Ureter (tissue), 1 donor: ENCODE measurements at places on chromosomes 7 and 10. TPM values are rescaled to one million over a fixed set of nuclear protein-coding genes. Genes with fewer than 3 reads are reported as not detected.

The PDZD7 gene
- total RNA-seq = 0.18 TPM

GRCh38 chr7:82507365-82507975 lies 63.9 kb upstream of the CACNA2D1 start:
- no peak for DNase-seq

DNA sequence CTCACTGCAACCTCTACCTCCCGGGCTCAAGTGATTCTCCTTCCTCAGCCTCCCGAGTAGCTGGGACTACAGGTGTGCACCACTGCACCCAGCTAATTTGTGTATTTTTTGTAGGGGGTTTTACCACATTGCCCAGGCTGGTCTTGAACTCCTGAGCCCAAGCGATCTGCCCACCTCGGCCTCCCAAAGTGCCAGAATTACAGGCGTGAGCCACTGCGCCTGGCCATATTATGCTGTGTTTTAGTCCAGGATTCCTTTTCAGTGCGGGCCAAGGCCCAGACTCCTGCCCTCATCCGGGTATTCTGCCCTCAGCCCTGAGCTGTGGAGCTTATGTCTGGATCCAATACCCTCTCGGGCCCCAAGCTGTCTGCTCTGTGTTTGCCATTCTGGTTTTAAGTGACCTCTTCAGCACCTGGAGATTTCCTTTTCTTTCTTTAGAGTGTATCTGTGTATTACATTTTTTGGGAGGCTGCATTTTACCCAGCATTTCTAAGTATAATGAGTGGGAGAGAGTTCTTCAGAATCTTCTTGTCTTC lies 114.9 kb downstream of the BUB3 start:
- DNase-seq = no peak

- DNase-seq = no peak
These were observed 422.1 kb downstream of the RPS24 start for GRCh38 chr10:78455811-78456210.

The CALHM2 gene
- total RNA-seq = 25.1 TPM

- DNase-seq = peak; percentile 90
These were observed 7.3 kb downstream of the MAFK start for GRCh38 chr7:1537535-1538412.

DNA sequence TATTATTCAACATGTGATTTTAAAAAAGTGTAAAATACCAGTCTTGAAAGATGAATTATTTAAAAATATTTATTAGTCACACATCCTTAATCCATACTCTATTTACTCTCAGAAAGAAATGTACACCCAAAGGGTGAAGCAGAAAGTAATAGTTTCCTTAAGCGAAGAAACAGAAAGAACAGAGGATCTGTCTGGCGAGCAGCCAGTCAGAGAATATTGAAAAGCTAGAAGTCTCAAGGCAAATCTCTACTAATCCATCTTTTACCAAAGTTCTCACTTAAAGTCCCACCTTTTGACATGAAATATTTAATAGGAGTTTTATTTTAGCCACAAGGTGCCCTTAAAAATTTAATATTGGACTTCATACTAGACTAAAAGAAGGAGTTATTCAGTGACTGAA lies 46.7 kb downstream of the MKX start:
- DNase-seq = no peak

DNA sequence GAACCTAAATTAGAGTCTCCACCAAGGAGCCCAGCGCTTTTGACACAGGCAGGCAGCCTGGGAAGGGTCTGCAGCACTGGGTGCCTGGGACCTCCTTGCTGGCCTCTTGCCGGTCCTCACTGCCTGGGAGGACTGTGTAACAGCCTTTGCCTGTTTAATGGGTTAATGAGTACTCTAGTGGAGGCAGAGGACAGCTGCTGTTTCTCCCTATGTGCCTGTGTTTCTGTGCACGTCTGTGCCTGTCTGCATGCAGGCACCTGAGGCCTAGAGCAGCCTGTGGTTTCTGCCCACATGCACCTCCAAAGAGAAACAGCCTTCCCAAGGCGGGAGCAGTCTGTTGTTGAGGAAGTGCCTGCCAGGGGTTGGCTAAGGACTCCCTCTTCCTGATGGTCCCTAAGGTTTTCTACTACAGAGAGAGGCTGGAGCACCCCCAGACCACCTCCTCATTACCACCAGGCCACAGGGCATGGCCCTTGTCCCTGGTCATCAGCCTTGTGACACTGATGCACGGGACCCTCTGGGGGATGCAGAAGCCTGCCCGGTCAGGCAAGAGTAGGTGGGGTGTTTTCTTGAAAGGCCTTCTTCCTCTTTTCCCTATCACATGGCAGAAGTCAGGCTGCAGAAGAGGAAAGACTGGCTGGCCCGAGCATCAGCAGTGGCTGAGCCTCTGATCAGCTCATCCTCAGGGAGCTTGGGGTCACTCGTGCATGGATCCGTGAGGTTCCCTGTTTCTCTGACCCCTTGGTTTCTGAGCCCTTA lies 14.2 kb downstream of the SLC29A3 start:
- no peak for DNase-seq

- DNase-seq = no peak
These were observed 1.1 kb downstream of the PALS2 start for GRCh38 chr7:24574386-24574785.

GRCh38 chr7:102415685-102416225 lies 17.6 kb upstream of the ORAI2 start:
- no peak for DNase-seq

DNA sequence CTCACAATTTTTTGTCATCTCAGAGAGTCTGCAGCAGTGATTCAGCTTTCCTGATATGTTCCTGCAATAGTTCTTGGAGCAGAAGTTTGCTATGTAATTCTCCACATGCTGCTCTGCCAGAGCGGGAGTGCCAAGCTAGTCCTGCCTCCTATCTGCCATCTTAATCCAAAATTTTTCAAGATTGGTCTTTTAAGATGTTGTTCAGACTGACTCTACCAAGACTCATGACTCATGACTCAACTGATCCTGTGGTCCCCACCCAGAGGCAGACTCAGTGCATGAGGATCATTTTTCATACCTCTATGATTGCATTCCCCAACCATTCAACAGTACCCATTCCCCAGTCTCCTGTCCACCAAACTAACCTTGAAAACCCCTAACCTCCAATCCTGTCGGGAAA lies 470.8 kb downstream of the INHBA start:
- no peak for DNase-seq

DNA sequence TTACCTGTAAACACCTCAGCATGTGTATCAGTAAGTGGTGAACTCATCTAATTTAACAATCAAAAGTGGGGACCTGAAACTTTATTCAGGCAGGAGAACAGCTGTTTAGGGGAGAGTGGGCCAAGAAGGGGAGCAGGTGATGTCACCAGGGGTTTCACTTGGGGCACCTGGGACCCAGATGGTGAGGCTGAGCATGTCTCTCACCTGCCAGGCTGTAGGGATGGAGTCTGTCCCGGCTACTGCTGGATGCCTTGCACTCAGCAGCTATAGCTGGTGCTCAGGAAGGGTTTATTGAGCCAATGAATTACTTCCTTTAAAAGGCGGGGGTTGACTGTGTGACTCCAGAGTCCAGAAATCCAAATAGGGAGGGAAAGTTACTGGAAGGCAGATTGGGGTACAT lies 23.0 kb downstream of the CDH23 start:
- no peak for DNase-seq

GRCh38 chr10:97028126-97028831 lies 157.5 kb downstream of the SLIT1 start:
- DNase-seq = no peak

DNA sequence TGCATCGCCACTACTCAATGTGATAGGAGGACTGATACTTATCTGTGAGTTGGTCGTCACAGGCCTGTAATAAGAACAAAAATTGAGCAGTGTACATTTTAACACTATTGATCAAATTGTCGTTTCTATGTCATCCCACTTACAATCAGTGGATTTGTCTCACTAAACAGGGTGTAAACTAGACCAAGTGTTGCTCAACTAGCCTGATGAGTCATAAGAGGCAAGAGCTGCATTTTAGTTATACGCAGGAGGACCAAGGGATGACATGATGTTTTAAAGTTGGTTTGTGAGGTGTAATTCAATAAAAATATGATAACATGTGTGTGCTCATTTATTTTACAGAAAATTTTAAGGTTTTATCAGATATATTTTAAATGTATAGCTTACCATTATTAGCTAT lies 1239.2 kb downstream of the REEP3 start:
- DNase-seq = no peak

The APBB1IP gene
- total RNA-seq = 8.0 TPM

The WEE2 gene
- not detected for total RNA-seq

DNA sequence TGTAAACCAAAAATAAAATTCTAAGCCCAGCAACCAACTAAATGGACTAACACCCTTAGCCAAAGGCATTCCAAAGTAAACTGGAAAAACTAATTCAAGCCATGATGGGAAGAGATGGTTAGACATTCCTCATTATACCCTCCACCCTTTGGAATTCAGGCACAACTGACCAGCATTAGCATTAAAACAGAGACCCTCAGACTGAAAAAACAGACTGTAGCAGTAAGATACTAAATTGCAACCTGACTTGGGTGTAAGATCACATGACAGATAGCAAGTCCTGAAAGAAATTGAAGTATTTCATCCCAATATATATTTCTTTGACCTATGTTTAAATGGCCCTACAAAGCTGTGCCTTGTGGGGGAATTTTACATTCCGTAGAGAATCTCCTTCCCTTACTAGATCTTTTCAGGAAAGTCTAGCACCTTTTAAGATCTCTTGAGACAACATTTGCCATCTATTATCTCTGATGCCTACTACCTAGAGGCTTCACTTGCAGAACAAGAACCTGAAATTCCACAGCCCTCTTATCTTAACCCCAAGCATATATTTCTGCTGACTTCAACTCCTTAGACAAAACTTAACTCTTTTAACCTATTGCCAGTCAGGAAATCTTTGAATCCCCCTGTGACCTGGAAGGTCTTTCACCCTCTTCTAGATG lies 750.2 kb upstream of the IGFBP3 start:
- DNase-seq = no peak

DNA sequence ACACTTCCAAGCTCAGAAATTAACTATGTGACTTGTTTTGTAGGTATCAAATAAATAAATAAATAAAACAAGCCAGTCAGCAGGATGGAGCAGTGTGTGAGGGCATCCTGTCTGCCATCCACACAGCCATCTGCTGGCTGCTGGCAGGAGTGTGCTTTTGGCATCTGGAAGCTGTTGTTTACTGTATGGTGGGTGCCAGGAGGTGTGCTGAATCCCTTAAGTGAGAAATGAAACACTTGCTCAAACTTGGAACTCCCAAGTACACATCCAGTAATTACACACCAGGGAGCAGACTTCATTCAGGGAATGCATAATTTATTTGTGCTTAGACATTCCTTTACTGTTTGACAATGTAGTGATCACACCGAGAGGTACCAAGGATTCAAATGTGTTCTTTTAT lies 16.9 kb upstream of the TAX1BP1 start:
- no peak for DNase-seq

GRCh38 chr10:45378914-45379726 lies 5.1 kb downstream of the ALOX5 start:
- no peak for DNase-seq

DNA sequence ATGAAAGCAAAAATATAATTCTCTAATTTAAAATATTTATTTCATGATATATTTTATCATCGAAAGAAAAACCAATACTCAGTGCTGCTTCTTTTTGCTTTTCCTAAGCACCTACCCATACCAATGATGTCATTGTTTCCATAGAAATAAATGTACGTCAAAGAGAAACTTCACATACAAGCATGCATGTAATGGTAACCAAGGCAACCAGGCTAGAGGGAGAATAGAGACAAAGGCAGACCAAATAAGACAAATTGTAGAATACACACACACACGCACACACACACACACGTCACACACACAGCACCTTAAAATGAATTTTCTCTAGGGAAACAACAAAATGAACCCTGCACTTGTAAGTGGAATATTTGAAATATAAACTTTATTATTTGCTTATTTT lies 75.5 kb downstream of the MACC1 start:
- DNase-seq = no peak

The FIS1 gene
- 159 TPM for total RNA-seq

DNA sequence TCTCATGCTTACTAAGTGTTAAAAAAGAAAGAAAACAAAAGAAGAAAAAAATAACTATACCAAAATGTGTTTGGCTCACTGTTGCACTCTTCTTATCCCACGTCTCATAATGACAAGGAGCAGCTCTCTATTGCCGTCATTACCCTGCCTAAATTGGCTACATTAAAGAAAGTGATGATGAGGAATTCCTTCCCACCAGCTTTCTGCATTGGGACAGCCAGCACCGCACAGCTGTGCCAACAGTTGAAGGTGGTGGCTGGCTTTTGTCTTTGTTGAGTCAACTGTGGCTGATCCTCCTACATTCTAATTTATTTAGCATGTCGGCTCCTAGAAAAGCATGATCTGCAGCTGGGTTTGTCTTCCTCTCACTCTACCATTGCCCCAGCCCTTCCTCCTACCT lies 751.8 kb downstream of the KCNMA1 start:
- no peak for DNase-seq
